ENCODE measurements at places on chromosomes 12 and 14.

- no peak for DNase-seq
These were observed 1184.2 kb downstream of the FLRT2 start for GRCh38 chr14:86714153-86714552.

DNA sequence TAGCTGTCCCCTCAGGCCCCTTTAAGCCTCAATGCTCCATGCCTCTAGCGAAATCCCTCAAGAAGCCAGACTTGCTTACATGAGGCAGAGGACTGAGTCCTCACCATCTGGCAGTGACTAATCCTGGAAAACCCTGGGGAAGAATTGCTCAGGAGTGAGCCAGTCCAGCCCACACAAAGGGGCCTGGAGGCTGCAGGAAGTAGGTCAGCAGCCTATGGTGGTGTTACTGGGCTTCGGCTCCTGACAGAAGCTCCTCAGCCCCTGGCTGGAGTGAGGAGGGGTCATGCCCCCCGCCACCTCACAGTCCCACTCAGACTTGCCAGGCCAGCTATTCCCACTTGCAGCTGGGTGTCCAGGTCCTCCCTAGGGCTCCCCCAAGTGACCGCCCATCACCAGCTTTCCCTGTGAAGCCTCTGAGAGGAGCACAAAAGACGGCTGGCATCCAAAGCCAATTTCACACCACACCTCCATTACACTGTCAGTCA, 250.5 kb downstream of the DPF3 start:
- DNase-seq, result no peak

GRCh38 chr14:46352844-46353243, 298.7 kb downstream of the RPL10L start:
- DNase-seq, result no peak

- DNase-seq, result no peak
These were observed 227.4 kb downstream of the CCDC59 start for GRCh38 chr12:82130762-82131161.

DNA sequence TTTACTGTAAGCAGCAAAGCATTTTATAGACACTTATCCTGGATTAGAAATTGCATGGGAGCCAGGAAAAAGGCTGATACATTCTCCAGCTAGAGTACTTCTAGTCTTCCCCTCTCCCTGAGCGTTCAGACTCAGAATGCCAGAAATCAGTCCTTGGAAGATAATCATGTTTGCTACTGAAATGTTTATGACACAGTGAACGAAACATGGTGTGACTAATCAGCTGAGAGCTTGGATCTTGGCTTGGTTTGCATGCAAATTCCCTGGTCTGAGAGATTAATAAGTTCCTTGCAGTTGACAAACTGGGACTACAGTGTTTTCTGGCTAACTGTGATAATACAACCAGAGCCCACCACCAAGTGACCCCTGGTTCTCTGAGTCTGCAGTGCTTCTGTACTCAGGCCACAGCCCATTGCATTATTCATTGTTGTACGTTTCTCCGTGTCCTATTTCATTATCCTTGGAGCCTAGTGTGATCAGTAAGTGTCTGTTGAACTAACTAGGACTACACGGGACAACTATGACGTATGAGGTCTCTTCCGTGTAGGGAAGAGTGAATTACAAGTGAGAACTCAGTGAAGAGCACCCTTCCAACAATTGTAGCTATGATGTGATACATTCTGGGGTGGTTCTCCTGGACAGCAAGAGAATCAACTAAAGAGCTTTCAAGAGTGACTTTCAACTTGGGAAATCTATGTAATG, 34.6 kb upstream of the EVL start:
- no peak for DNase-seq

- DNase-seq, result no peak
These were observed 72.0 kb downstream of the PPP2R5E start for GRCh38 chr14:63470962-63471793.

DNA sequence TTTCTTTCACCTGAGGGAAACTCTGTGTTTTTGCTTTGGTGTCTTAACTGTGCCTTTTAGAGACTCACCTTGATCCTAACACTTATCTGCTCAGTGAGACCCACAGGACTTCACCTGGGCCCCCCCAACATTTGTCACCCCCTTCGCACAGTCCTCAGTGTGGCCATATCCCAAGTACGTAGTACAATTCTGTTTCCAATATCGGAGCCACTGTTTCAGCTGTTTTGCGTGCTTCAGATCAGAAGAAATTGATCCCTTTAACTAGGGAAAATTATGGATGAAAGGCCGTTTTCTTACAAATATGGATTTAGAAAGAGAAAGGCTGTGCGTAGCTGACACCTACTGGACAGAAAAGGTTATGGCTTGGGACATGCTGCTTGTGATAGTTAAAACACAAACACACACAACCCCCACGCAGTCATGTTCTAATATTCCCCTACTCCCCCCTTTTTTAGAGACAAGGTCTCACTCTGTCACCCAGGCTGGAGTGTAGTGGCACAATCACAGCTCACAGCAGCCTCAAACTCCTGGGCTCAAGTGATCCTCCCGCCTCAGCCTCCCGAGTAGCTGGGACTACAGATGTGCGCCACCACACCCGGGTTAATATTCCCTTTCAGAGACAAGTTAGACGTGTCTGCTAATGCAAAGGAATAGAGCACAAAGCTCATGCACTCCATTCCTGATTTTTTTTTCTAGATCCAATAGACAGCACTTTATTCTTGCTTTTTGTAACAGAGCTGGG, 3.6 kb upstream of the SLC7A8 start:
- DNase-seq, result no peak

DNA sequence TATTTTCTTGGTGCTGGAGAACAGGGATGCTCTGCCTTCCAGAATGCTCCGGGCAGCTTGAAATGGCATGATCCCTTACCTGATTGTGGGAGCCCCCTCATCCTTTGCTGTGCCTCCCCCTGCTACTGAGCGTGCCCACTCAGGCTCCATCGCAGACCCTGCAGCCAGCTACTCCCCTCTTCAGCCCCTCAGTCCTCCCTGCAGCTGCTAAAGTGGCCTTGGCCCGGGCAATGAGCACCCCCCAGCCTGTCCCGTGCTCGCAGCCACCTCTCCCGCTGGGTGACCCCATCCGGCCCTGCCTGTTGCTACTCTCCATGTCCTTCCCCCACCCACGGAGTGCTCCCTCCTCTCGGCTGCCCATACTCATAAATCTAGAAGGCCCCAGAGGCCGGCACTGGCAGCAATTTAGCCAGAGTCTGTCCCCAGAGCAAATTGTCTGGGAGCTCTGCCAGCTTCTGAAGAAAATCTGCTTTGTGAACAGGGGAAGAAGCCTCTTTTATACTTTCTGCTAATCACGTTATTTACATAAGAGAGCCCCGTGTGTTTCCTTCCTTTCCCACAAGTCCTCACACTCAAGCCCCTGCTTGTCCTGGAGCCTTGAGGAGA, 143.7 kb upstream of the FRMD6 start:
- no peak for DNase-seq

DNA sequence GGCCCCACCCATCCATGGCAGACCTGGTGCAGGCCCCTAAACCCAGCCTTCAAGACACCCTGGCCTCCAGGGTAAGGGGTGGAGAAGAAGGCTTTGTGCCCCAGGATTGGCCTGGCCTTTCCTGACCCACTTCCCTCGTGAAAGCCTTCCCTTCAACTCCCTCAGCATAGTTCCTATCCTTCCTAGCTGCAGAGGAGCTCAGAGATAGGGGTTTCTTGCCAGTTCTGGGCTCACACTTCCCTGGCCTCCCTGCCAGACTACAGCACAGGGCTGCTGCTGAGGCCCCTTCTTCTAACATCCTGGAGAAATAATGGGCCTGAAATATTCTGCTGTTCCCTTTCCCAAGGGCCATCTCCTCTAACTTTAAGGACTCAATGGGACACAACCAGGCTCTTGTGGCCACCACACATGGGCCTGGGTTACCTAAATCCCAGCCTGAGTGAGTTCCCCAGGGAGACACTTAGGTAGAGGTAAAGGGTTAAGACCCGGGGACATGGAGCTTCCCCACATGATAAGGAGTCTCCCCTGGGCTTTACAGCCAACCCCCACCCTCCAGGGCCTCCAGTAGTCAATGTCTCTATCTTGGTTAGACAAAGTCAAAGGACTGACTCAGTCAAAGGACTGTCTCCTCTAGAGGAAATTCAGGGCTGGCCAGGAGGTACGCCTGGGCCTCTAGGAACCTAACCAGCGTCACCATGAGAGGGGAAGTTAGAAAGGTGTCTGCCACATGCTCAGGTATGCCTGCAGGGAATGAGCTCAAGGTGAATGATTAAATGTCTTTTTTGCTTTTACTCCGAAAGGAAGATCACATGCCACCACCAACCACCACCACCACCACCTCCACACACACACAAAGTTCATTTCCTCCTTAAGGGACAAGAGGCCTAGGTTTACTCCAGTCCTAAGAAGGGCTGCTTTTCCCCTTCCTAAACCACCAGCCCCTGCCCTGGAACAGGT, 7.1 kb downstream of the ZFP36L1 start:
- no peak for DNase-seq

GRCh38 chr12:92757597-92758121, 54.9 kb downstream of the PLEKHG7 start:
- DNase-seq, result no peak

GRCh38 chr14:34329301-34329700, 132.7 kb downstream of the SPTSSA start:
- DNase-seq, result no peak

- no peak for DNase-seq
These were observed 72.7 kb downstream of the NOVA1 start for GRCh38 chr14:26525085-26525484.

DNA sequence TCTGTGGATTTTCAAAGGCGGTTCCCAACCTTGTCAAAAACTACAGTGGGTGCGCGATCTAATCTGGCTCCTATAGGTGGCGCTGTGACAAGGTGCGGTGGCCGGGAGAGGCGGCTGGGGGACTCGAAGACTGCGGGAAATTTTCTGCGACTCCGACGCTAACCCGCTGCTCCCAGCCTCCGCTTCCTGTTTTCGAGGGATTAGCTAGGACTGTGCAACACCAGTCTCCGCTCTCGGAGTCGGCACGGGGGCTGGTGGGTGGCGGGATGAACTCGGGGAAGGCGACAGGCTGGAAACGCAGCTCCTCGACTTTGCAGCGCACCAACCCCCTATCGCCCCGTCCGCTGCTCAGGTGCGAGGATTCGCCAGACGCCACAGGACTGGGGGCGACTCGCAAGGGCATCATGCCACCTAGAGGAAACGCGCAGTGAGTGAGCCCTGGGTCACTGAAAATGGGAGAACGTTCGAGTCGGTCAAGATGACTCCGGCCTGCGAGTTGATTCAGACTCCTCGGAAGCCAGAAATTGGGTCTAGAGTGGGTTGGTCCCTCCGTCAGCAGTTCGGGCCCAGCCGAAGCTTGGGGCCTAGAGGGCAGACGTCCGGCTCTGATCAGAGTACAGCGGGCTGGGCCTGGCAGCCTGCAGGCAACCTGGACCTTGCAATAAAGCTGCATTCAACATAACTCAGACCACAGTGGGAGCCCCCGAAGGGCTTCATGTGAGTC, 5.5 kb upstream of the PAX9 start:
- DNase-seq, result no peak

- DNase-seq, result no peak
These were observed 24.2 kb downstream of the OTUB2 start for GRCh38 chr14:94050231-94050880.

DNA sequence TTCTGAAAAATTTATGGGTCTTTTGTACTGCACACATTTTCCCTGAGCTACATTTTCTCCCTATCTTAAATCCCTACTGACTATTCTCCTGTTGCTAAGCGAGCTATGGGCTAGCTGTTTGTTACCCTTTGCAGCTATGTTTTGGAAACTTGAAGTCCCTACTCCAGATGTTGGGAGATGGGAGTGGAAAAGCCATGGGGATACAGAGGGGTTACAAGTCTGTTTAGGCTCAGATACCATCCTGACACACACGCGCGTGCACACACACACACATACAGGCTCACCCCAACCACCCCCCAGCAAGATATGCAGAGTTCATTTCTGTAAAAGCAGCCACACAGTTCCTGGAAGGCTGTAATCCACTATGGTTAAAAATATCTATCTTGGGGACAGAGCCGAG, 15.8 kb downstream of the ATP5MC2 start:
- no peak for DNase-seq

GRCh38 chr12:88993651-88994050, 358.6 kb downstream of the DUSP6 start:
- DNase-seq, result no peak

DNA sequence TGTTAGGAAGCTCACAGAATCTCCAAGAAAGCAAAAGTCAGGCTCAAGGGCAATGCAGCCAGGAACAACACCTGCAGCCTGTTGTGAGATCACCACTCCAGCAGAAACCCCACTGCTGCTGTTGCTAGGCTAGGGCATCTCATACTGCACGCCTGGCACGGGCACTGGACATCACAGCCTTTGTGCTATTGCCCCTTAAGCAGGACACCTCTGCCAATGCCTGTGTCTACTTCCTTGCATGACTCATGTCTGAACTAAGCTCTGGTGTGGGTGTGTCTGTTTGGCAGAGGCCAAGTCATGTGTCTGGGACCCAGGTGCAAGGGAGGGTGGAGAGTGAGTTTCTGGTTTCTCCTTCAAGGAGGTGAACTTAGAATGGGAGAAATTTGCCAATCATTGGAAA, 10.0 kb upstream of the DDX47 start:
- no peak for DNase-seq

DNA sequence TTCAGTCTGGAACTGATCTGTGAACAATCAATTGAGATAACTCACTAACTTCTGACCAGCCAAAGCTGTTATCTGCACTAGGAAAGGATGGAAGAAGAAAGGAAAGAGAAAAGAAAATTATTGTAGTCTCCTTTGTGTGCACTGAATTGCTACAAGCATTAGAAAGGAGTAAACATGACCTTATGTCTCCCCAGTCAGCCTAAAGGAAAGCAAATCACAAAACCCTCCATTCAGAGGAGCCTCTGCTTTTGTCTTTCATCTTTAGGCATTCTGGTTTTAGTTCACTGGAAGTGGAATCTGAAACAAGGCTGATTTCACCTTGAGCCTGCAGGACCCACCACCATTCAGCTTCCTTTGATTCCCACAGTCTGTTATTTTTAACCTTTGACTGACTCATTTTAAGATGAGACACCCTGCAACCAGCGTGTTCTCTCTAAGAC, 26.0 kb downstream of the TBX3 start:
- DNase-seq, result no peak

DNA sequence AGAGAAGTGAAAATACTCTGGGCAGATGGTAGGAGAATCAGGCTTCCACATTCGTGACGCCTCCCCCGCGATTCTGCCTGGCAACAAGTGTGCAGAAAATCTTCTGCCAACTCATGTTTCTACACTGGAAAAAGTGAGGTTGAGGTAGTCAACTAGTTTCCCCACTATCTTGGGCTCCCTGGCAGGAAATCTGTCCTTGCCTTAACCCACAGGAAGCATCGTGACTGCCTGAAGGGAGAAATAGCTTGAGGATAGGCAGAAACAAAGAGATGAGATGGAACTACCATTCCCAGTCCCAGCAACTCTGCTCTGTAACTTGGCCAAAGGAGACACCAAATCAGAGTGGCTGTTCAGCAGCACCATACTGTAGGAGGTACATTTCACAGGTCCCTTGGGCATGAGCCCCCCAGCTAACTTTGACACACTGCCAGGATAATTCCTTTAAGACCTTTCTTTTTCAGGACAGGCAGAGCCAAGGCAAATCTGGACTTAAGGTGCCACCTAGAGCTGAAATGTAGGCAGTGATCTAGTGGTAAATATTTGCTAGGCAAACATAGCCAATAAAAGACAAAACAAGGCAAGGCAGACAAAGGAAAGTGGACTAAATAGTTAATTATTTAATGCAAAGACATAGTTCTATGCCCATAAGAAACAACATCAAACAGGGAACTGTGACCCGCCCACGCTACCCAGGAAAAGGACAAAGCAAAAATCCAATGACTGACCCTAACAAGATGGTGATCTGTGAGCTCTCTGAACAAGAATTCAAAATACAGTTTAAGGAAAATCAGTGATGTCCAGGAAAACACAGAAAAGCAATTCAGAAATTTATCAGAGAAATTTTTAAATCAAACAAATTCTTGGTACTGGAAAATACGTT, 205.1 kb downstream of the PTPRO start:
- no peak for DNase-seq

- no peak for DNase-seq
These were observed 321.9 kb upstream of the RTL1 start for GRCh38 chr14:101225157-101226152.
